ENCODE measurements at places on chromosomes 13 and 19.
A peak's percentile ranks its signal among the peaks of the same experiment; 100 is the strongest.

DNA sequence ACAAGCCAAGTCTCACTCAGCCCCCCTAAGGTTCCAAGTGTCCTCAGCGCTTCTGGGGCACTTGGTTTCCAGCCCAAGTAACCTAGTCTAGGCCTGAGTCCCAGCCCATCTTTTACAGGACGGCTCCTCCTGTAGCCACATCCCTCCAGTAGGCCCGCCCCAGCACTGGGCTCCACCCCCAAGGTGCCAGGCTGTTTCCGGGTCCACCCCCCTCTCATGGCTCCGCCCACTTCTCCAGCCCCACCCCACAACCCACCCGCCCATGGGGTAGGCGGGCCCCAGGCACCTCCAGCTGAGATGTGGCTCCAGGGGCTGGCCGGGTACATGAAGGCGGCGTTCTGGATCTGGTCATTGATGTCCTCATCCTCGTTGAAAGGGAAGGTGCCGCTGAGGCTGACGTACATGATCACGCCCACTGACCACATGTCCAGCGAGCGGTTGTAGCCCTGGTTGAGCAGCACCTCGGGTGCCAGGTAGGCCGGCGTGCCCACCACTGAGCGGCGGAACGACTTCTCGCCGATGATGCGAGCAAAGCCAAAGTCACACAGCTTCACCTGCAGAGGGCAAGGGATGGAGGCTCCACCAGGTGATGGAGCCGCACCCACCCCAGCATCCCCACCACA is 17.2 kb upstream of the DACT3 start:
- DNase-seq, result no peak

DNA sequence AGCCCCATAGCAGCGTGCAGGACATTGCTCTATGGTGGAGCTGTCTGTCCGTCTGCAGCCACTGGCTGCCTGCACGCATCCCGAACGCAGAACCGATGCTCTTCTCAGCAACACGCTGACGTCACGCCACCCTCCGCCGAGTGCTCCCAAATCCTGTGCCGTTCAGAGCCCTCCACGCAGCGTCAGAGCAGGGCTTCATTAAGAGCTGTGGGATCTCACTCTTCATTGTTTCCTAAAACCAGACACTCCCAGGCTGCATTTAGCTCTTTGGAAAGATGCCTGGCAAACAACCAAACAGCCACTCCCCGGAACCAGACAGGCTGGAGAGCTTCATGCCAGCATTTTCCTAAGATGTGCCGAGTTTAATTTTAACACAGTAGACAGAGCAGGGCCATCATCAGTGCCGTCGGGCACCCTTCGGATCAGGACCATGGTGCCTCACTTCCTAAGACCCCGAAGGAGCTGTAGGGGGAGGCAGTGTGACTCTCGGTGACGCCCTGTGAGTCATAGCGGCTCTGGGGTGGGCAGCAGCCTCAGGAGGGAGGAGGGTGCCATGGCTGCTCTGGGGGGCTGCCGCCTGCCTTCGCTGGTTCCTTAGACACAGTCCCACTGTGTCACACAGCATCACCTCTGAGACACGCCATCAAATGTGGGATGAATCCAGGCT is 131.5 kb upstream of the MCF2L start:
- no peak for DNase-seq

DNA sequence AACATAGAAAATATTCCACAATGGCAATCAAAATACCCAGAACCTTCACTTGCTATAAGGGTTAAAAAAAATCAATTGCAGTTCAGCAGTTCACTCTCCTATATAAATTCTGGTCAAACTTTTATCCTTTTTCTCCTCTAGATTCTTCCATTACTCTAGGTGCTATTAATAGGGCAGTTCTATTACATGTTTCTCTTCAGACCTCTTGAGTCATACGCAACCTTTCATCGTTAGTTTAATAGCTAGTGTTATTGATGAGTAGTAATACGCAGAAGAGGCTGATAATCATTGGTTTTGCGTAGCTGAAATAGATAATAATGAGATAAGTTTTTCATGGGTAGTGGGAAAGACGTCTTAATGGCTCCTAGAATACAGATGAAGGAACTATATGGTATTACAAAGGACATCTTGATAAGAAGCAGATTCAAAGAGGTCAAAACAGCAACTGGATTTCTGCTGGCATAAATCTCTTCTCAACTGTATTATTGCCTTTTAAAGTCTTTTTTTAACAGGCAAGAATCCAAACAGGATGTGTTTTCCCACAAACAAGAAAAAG is 118.3 kb upstream of the STARD13 start:
- no peak for DNase-seq

DNA sequence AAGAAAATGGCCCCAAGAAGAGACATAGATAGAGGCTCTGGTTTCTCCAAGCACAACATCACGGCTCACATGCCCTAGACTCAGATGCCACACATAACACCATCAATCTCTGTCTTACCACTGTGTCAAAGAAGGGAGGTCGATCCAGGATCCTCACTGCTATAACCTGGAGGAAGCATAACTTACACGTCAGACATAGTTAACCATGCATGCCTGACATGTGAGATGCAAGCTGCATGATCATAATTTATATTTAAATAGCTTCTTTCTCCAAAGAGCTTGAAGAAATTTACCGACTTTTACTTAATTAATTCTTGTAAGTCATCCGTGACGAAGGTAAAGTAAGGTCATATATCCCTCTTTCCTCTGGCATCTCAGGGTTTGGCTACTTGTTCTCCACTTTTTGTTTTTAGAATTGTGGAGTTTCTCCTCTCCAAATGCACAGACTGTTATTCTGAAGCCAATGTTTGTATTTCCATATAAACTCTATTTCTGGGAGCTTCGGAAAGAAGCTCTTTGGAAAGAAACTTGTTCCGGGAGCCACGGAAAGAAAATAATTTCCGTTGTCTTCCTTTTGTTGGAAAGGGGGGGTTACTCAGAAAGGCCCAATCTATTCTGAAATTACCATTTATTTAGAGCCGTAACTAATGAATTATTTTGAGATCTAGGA is 205.6 kb downstream of the LHFPL6 start:
- DNase-seq, result no peak

DNA sequence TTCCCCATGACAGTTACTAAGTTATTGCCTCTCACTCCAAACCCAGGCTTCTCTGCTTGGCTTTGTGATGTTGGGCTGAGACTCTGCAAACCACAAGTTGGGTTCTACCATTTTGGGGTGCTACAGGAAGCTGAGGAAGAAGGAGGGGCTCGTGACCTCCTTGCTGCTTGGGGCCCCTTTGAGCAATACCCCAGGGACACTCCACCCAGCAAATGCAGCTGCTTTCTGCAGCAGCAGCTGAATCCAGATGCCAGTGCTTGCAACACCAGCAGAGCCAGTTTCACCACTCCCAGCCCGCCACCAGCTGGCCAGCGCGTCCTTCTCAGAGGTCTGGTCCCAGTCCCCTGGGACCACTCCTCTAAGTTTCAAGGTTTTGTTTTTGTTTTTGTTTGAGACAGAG is 22.0 kb upstream of the UBAC2 start:
- DNase-seq, result no peak

DNA sequence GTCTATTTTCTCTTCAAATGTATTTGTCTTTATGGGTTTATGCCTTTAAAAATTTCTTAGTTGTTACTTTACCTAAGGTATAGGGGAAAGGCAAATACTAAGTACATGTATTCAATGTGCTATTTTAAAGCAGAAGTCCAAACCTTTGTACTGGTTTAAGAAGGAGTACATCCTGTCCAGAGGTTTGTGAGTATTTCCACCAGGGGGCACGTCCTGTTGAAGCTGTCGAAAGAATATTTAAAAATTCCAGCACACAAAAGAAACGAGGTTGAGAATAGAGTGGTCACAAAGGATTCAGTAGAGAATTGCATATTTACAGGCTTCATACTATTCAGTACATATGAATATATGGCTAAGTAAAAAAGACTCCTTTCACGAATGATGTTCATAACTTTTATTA is 59.8 kb downstream of the URI1 start:
- DNase-seq, result no peak

DNA sequence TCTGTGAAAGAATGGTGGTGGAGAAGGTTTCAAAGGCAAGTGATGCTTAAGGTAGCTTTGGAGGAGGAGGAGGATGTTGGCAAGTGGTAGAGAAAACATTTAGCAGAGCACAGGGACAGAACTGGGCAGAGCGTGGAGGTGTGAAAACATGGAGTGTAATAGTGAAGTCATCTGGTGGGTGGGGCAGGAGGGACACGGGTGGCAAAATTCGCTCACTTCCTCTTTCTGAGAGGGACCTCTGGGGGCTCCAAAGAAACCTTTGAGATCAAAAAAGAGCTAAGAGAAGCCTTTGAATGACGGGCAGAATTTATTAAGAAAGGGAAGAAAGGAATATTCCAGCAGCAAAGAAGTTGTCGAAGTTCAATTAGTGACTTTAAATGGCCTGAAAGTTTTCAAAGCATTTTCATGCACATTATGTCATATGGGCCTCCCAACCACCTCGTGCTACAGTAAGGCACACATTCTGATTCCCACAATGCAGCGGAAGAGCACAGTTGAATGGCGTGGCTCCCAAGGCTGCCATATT is 82.8 kb downstream of the STARD13 start:
- DNase-seq, result no peak

- no peak for DNase-seq
Observed at GRCh38 chr19:4208385-4209094, 20.8 kb upstream of the EBI3 start.

DNA sequence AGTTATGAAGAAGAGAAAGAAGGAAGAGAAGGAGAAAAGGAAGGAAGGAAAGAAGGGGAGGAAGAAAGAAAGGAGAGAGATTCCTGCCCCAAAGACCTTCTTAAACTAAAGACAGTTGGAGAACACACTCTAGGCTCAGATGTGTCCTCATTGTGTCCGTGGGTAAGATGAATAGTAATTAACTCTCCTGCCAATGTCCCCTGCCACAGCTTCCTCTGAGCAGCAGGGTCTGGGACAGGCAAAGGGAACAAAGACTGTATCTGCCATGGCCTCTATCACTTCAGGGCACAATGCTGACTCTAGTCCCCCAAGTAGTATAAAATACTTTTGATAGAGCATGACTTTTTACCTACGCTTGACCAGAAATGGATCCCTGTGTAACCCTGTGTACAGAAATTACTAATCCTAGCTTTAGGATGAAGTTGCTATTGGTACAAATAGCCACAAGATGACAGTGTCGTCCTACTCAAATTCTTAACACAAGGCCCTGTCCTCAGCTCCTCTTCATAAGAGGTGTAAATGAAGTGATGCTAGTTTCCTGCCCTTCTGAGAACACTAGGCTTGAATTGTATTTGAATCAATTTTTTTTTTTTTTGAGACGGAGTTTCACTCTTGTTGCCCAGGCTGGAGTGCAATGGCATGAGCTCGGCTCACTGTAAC is 186.2 kb upstream of the GPR12 start:
- DNase-seq, result peak; percentile 58

DNA sequence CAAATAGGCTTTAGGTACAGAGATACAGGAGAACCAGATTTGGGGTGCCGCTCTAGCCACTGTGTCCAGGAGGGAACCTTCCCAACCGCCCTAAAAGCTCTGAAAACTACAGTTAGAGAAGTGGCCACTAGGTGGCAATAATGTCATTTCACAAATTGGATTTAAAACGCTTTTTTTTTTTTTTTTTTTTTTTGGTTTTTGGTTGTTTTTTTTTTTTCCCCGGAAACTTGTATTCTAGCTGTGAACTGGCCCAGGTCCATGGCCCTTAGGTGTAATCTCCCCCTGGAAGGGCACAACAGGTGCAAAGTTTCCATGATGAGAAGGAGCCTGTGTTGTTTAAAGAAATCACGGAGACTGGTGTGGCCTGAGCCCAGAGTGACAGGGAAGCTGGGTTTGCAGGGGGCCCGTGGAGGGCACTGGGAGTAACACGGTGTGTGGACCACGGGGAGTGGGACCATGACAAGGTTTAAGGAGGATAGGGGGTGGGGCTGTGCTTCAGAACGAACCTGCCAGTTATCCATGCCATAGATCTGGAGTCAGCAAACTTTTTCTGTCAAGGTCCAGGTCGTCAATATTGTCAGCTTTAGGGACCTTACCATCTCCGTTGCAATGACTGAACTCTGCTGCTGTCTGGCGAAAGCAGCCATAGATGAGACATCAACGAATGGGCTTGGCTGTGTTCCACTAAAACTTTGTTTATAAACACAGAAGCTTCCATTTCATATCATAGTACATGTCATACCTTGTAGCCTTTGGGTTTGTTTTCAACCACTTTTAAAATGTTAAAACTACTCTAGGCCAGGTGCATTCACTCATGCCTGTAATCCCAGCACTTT is 10.1 kb downstream of the OR1I1 start:
- DNase-seq, result peak; percentile 54

GRCh38 chr19:37991841-37992248 is 84.8 kb downstream of the SIPA1L3 start:
- no peak for DNase-seq

All from NCI-H460 (cell line).